HT1080 (cell line): ENCODE measurements at places on chromosomes 4 and X.

DNA sequence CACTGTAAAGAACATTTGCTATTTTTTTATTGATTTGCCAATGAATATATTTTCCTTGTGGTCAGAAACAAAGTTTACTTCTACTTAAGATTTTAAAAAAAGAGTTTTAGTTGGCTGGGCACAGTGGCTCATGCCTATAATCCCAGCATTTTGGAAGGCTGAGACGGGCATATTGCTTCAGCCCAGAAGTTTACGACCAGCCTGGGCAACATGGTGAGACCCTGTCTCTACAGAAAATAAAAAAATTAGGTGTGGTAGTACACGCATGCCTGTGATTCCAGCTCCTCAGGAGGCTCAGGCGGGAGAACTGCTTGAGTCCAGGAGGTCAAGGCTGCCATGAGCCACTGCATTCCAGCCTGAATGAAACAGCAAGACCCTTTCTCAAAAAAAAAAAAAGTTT is 36.8 kb downstream of the LRP2BP start:
- peak; percentile 17 for DNase-seq

DNA sequence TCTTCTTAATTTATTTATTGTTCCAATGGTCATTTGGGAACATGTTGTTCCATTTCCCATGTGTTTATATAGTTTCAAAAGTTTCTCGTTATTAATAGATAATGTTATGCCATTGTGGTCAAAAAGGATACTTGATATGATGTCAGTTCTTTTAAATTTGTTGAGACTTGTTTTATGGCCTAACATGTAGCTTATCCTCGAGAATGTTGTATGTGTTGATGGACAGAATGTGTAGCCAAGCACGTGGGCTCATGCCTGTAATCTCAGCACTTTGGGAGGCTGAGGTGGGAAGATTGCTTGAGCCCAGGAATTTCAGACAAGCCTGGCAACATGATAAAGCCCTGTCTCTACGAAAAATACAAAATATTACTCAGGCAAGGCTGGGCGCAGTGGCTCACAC is 168.5 kb upstream of the USP38 start:
- DNase-seq: no peak

GRCh38 chr4:88109123-88109881 is 49.1 kb downstream of the ABCG2 start:
- no peak for DNase-seq

DNA sequence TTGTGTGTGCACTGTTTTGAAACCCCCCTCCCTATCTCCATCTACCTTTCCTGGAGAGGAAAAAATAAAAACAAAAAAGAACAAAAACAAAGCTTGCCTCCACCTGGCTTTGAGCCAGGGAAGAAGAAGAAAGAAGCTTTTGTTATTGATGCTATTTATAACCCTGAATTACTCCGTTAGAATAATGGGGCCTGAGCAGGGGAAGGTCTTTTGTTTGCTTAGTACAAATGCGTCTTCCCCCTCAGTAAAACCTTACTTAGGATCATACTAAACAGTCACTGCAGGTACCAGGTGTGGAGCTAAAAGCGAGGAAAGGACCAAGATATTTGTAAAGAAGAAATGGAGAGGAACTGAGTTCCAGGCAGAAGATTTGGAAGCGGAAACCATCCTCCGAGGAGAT is 352.1 kb downstream of the KCNIP4 start:
- no peak for DNase-seq

- no peak for DNase-seq
Observed at GRCh38 chr4:184376126-184376838, 98.1 kb downstream of the IRF2 start.

DNA sequence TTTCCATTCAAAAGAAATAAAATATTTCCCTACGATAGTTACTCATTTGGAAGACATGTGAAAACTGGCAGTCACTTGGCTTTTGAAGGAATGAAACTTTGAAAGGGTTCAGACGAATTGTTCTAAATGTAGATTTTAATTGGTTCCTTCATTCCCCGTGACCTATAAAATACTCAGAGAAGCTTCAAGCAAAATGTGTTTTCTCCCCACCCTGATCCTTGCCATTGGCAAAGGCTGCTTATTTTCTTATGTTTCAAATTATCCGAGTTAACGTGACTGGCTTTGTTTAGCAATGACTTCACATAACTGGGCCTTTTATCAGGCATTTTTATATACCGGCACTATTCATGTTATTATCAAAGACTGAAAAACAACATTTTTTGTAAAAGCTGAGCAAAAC is 204.1 kb upstream of the NEIL3 start:
- no peak for DNase-seq

GRCh38 chrX:55663584-55663983 is 40.4 kb downstream of the FOXR2 start:
- no peak for DNase-seq

GRCh38 chrX:22345884-22346283 is 73.2 kb downstream of the CBLL2 start:
- DNase-seq: peak; percentile 65
